ENCODE measurements at places on chromosomes 6 and 20. TPM values are rescaled to one million over a fixed set of nuclear protein-coding genes. Genes with fewer than 3 reads are reported as not detected.

DNA sequence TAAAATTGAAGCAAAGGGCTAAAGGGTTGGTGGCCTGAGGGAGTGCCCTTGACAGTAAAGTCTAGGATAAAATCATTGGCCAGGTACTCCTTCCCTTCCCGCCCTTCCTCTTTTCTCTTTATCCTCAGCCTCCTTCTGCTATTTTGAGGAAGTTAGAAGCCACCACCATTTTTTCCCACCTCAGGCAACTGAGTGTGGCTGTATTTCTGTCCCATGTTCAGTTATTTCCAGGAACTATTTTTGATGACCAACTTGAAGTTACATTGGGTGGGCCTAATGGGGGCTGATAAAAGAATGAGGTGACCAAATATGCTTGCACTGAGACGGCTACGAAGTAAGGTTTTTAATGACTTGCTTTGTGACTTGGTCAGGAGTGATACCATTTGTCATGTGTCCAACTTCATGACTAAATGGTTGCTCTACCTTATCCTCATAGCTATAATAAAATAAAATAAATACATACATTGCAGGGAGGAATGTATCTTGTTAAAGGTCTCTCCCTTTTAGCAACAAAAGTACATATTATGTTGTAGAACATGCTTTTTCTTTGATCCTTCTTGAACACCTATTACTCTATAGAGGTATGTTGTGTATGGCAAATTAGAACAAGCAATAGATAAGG is 12.0 kb downstream of the PTPN1 start:
- DNase-seq = no peak

GRCh38 chr6:88870717-88871330 is 92.6 kb downstream of the RNGTT start:
- DNase-seq = peak; percentile 29

DNA sequence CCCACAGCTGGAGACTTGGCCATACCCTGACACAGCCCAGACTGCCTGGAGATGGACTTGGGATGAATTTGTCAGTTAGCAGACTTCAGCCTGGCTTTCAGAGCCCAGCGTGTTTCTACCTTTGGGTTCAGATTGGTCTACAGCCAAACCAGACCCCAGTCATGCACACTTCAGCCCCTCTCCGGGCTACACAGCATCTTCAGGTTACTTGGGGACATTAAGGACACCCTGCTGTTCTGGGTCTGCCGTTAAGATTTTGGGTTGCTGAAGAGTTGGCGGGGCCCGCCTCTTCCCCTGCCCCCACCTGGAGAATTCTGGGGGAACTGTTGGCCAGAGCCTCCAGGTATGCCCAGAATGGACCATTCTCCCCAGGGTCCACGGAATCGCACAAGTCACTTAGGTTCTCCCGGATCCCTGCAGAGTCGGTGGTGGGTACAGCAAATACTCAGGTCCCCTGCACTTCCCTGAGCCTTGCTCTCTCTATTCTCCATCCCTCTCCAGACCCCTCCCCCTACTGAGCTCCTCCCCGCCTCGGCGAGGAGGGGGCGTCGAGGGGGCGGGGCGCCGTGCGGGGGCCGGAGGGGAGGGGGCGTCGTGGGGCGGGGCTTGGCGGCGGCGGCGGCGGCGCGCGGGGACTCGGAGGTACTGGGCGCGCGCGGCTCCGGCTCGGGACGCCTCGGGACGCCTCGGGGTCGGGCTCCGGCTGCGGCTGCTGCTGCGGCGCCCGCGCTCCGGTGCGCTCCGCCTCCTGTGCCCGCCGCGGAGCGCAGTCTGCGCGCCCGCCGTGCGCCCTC is at the start of gene PTK7:
Gene PTK7 (plus strand): TSS at position 645 of the 794 bp plus-strand sequence. CDS start 175 bp downstream, outside the sequence.
- peak; percentile 90 for DNase-seq

DNA sequence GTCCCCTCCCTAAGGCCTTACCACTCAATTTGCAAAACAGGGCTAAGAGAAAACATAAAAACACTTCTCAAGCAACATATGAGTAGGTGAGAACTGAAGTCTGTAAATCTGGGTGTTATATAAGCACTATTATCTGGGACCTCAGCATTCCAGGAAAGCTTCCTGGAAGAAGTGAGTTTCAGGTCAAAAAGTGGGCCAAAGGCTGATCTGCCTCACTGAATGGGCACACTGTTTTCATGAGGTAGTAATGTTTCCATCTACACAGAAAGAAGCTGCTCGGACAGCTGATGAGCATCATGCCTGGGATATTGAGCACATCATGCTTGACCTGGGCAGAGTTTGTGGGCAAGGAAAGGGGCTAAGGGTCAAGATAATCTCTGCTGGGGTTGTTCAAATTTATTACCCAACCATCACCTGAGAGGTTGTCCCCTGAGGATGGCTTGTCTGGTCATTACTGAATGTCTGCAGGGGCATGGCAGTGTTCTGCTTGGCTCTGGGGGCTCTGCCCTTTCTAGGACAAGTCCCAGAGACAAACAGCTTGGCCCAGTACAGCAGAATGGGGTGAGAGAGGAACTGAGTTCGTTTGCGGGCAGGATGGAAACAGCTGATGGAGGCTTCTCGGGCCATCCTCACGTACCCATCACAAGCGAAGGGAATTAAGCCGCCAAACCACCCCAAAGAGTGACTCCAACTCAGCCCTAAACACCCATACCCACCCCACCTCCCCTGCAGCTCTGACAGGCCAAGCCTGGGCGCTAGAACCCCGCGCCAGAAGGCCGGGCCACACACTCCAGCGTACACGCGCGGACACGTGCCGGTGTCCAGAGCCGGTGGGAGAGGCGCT is 1.2 kb upstream of the SYNJ2 start:
- DNase-seq = peak; percentile 68

DNA sequence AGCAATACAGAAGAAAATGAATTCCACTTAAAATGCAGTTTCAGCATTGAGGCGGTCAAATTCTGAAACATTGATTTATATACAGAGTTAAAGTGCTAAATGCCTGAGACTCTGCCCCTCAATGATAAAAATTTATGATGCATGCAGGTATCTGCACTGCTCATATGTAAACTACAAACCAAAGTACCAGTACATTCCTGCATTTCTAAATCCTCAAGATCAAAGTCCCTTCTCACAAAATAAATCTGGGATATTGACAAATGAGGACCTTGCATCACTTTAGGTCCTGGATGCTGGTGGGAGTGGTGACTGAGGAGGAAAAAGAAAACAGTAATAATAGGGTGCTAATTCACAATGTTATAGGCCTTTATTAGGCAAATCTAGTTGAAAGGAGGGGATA is 101.9 kb downstream of the FIG4 start:
- no peak for DNase-seq

- no peak for DNase-seq
These were observed 16.5 kb downstream of the ACTR5 start for GRCh38 chr20:38764567-38765318.

The SCRT2 gene
- total RNA-seq = 0.75 TPM

All from K562 (cell line).